Islet precursor cell (in vitro differentiated cells): ENCODE measurements at places on chromosomes 16 and 17.

- DNase-seq, result no peak
These were observed 149.8 kb upstream of the MAF start for GRCh38 chr16:79750311-79750710.

DNA sequence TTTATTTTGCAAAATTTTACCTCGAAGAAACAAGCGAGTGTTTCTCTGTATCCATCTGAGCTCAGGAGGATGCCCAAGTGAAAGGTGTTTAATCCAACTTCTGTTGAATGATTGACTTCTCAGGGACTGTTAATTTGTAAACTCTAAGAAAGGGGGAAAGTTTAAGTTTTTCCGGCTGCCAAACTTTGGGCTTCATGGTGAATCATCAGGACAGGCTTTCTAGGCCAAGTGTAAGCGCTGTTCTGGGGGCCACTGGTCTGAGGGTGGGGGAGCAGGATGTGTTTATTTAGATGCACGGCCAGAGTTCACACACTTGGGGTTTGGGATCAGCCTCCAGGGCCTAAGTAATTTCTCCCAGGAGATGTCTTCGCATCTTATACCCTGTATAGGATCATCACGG is 110.4 kb downstream of the PITPNC1 start:
- DNase-seq, result no peak

DNA sequence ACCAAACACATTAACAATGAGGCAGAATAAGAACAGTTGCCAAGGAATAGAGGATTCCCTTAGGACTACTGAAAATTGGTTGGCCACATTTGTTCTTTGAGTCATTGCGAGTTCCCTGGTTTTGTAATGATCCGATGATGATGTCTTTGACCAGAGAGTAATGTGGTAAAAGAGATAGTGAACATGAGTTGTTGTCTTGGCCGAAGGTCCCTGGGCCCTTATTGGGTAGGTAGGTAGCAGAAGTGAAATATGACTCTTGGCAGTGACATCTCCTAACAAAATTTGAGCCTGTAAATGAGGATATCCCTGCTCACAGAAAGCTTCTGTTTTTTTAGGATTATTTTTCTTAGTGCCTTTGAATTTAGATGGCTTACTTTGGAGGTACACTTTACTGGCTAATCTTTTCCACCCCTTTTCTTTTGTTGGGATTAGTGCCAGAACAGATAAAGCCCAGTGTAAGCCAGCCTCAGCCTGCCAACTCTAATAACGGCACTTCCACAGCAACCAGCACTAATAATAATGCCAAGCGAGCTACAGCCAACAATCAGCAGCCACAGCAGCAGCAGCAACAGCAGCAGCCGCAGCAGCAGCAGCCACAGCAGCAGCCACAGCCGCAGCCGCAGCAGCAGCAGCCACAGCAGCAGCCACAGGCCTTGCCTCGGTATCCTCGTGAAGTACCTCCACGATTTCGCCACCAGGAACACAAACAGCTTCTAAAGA is 47.2 kb downstream of the TNRC6A start:
- no peak for DNase-seq

DNA sequence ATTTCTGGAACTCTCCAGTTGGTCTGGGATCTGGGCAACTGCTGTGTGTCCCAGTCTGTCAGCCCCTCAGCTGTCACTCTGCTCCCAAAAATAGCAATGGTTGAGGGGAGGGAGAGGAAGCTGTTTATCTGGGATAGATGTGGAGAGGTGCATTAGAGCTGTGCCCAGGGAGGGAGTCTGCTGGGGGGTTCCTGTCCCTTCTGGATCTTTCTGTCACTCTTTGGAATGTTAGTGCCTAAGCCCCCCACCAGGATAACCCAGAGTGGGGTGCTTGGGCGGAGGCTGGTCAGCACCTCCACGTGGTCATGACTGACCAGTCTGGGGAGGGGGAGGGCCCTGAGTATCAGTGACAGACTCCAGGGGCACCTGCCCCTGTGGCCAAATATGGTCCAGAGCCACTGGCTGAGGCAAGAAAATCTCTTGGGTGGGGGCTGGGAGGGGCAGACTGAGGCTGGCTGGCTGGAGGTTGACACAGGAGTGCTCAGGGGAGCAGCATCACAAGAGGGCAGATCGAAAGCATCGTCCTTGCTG is at the start of gene UNC45B:
TSS of gene UNC45B (plus strand) at position 443 of the 531 bp plus-strand sequence. CDS start 447 bp downstream, outside the sequence.
- DNase-seq, result no peak

GRCh38 chr17:31917065-31917529 is 15.6 kb upstream of the UTP6 start:
- no peak for DNase-seq

DNA sequence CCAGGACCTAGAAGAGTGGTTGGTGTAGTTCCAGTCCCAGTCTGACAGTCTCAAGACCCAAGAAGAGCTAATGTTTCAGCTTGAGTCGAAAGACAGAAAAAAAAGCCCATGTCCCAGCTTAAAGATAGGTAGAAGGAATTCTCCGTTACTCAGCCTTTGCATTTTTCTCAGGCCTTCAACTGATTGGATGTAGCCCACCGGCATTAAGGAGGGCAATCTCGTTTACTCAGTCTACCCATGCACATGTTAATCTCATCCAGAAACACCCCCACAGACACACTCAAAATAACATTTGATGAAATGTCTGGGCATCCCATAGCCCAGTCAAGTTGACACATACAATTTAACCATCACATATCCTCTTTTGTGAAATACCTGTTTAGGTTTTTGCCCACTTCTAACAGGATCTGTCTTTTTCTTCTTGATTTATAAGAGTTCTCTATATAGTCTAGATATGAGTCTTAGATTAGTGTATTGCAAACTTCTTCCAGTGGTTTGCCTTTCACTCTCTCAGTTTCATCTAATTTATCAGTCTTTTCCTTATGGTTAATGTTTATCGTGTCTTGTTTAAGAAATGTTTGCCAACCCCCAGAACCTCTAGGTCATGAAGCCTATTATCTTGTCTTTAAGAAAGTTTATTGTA is 7.6 kb upstream of the NUP93 start:
- DNase-seq, result no peak

GRCh38 chr16:25289466-25289865 is 31.8 kb upstream of the ZKSCAN2 start:
- DNase-seq, result no peak

GRCh38 chr16:16868727-16869126 is 489.8 kb downstream of the NPIPA7 start:
- no peak for DNase-seq

DNA sequence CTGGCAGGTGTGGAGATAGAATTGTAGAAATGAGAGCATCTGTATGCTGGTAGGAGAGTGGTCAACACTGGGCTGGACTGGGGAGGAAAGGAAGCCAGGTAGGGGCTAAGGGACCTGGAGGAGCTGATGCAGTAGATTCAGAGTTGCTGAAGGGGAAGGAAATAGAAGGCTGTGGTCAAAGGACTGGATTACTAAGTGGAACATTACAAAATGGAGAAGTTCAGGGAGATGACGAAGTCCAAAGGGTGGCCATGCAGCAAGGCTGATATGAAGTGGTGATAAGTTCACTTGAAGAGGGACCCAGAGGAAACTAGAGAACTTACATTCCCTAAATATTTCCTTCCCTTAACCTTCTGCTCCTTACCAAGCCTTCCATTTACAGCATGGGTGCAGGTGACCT is 8.6 kb upstream of the CCL2 start:
- no peak for DNase-seq

GRCh38 chr16:71585318-71585703 is 8.4 kb upstream of the TAT start:
- no peak for DNase-seq

GRCh38 chr16:53905028-53905427 is 201.1 kb downstream of the FTO start:
- no peak for DNase-seq

DNA sequence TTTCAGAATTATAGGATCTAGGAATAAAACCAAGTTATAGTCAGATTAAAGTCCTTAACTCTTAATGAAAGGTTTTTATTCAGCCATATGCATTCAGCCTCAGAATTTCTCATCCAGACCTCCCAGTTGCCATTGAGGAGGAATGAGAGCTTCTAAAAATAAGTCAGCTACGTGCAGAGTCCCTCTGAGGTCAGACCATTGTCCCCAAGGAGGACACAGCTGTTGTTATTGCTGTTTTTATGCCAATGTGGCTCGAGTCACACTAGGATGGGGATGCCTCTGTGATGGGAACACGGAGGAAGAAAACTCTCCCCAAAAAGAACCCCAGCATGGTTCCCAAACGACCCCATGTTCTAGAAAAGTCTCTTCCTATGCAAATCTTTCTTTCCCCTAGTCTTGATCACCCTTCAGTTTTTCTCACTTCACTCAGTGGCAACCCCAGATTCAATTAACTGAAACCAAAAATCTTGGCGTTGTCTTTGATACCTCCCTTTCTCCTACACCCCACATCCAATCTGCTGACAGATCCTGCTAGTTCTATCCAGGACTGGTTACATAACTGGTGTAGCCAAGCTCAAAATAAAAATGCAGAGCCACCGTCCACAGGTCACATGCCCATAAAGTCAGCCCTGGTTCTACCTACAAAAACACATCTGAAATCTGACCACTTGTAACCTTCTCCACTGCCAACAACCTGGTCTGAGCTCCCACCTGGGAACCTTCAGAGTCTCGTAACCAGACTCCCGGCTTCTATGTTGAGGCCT is 138.2 kb upstream of the ERCC4 start:
- DNase-seq, result no peak

- no peak for DNase-seq
These were observed 97.9 kb upstream of the ZNF469 start for GRCh38 chr16:88284626-88285513.

GRCh38 chr16:27222249-27223225 is 19.2 kb downstream of the KDM8 start:
- peak; percentile 89 for DNase-seq

- DNase-seq, result peak; percentile 83
These were observed 58.8 kb downstream of the UTP18 start for GRCh38 chr17:51319186-51319585.

- peak; percentile 75 for DNase-seq
These were observed 8.8 kb upstream of the CEP112 start for GRCh38 chr17:66200685-66201092.

DNA sequence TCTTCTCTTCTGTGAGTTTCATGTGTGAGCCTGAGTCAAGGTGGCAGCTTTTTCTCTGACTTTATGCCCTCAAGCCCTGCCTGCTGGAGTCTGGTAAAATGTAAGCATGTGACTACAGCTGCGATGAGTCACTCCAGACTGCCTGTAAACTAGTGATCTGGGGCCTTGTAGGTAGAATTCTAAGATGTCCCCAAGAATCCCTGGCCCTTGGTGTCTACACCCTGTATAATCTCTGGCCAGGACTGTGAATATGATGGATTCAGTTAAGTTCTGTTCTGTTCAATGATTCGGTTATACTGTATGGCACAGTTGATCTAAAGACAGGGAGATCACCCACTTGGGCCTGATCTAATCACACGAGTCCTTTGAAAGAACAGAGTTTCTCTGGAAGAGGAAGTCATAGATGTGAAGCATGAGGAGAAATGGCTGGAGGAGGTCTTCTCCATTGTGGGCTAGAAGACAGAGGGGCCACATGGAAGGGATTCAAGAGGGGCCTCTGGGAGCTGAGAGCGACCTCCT is 29.8 kb downstream of the PRSS54 start:
- peak; percentile 94 for DNase-seq

DNA sequence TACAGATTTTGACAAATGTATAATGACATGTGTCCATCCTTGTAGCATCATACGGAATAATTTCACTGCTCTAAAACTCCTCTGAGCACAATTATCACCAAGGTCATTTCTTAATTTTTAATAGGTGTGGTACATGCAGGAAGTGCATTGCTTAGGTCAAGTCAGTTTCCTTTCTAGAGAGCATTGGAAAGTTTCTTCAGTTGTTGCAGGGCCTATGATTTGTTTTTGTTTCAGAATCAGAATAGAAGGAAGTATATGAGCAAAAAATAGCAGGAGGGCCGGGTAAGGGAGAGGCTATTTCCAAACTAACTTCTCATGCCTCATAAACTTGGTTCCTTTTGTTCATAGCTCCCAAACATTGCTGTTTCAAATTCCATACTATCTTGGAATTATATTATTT is 24.0 kb upstream of the SLFN5 start:
- DNase-seq, result no peak

GRCh38 chr17:18182110-18182977 is 1.3 kb upstream of the ALKBH5 start:
- DNase-seq, result no peak

GRCh38 chr16:71629278-71630016 is 3.5 kb downstream of the MARVELD3 start:
- DNase-seq, result peak; percentile 64

DNA sequence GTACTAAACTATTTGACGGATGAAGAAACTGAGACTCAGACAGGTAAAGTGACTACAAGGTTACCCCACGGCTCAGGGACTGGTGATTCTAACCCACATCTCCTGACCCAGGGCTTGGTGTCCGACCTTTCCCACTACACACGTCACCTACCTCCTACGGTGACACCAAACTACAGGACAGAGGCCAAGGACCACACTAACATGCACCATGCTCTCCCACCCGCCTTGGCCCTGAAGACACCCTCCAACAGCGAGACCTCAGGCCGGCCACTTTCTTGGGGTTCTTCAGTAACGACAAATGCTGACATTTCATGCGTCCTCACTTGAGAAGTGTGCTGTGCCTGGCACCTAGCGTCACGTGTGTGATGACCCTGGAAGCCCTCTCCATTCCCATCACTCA is 6.4 kb downstream of the KNOP1 start:
- DNase-seq, result no peak

DNA sequence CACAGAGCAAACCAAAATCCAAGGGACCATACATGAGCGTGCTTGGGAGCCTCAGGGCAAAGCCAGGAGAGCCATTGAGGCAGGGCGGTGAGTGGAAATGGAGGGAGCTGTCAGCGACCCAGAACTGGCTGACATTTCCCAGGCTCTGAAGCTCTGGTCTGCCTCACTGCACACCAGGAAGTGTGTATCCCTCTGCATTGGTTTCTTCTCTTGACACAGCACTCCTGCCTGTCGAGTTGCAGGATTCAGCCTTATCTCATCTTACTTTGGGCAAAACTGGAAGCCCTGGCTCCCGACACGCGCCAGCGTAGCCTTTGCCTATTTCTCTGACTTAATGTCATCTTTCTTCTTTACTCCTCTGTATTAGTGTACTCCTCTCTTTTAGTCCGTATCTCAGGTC is 144.7 kb upstream of the HS3ST3A1 start:
- DNase-seq, result peak; percentile 88

DNA sequence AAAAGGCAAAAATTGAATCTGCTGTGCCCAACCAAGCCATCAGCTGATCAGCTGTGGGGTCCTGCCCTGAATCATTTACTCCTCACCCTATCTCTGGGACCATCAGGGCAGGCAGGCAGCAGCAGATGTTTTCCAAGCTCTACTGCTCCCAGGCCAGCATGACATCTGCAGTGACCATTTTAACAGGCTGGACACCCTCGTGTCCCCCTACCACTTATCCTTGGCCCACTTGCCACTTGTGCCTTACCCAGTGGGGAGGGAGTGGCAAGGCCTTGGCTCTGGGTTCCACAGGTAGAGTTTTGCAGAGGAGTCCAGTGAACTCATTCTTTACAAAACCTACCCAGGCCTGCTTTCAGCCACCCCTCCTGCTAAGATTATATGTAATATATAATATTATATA is 12.0 kb upstream of the CA4 start:
- no peak for DNase-seq
